ENCODE measurements at places on chromosomes 3 and 15.

DNA sequence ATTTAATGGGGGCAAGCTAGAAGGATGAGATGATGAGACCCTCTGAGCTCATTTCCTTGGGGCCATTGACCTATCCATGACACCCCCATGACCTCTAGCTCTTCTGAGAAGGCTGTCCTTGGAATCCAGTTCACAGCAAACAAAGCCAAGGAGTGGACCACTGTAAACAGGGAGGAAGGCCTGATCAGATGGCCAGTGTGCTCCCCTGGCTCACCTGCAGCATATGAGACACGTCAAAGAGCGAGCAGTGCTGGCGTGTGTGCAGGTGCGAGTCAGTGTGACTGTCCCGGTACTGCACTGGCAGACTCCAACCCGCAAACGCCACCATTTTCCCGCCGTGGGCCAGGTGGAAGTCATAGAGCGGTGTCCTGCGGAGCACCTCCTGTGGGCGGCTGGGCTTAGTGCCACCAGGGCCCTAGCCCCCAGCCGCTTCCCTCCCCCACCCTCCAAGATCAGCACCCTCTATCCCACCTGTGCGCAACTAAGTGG lies 339 bp downstream of the AMT start:
- DNase-seq, result no peak

GRCh38 chr3:56775445-56775837 lies 26.3 kb downstream of the ARHGEF3 start:
- DNase-seq, result no peak

GRCh38 chr3:151526757-151527156 lies 65.9 kb upstream of the IGSF10 start:
- DNase-seq, result no peak

DNA sequence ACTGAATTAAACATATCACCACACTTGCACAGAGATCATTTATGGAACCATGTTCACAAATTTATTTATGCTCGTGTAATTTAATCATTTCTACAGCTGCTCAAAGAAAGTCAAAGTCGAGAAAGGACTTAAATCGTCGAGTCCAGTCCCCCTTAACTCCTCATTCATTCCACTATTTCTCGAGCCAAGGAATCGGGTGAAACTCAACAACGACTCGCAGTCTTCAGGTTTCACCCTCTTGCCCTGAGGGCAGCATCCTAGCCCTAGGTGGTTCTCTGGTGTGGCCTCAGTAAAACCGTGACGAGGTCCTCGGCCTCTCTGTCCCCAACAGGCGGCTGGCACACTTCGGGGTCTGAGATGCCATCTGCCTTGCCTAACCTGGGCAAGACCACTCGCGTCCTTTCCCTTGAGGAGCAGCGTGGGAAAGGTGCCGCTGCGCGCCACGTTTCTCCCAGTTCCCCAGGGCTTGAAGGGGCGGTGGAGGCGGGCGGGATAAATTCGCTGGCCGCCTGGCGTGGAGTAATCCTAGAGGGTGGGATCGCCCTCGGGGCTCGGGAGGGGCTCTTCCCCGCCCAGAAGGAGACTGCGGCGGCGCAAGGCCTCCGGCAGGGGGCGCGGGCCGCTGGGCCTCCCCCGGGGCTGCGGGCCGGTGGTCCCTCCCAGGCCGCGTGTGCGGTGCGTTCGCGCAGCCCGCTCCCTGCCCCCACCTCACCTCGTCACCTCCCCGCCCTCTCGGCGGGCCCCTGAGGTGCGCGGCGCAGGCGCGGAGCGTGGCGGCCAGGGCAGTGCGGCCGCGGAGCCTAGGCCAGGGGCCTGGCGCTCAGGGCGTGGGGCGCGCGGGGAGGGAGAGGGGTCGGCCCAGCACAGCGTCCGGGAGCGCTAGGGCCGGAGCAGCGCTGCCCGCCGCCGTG lies at the start of gene ZNF639:
ZNF639 (plus strand) TSS at position 746 of the 911 bp plus-strand sequence. CDS start 5,263 bp downstream, outside the sequence.
- peak; percentile 48 for DNase-seq

DNA sequence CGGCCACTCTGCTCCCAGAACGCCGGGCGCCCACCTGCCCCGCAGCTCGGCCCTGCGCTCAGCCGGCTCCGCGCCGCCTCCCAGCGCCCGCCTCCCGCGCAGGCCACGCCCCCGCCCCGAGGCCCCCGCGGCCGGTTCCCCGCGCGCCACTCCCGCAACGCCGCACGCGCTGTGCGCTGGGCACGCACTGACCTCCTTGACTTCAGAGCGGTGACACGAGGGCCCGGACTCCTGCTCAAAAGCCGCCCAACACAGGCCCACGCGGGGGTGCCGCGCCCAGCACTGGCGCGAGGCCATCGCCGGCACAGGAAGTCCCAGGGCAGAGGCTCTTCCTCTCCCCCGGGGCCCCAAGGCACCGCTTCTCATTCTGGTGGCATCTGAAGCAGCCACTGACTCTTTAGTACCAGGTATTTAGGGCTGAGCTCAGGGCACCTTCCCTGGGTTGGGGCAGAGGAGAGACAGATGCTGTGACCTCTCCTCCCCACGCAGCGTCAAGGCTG lies 12.4 kb downstream of the TNK2 start:
- DNase-seq, result peak; percentile 33

GRCh38 chr3:187713504-187713903 lies 11.1 kb upstream of the RTP2 start:
- no peak for DNase-seq

- DNase-seq, result no peak
Measured at GRCh38 chr3:182965861-182966366, 14.4 kb downstream of the DCUN1D1 start.

- no peak for DNase-seq
Measured at GRCh38 chr3:134542287-134542958, 56.6 kb downstream of the CEP63 start.

DNA sequence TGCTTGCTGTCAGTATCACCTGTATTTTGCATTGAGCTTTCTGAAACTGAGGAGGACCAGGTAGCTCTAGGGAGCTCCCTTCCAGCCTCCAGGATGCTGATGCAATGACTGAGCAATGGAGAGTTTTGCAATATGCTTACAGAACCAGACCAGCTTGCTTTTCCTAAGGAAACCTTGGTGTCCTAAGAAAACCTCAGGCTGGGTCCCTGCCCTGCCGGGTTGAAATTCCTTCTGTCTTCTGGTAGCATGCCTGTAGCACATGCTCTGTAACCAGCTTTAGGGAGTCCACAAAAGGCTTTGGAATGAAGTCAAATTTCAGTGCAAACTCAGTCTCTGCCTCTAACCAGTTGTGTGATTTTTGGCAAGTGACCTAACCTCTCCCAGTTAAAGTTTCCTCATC lies 65.8 kb upstream of the GSK3B start:
- DNase-seq, result peak; percentile 25

GRCh38 chr3:45794177-45794560 lies 2.2 kb downstream of the SLC6A20 start:
- DNase-seq, result no peak

GRCh38 chr3:131880948-131881347 lies 153.9 kb downstream of the CPNE4 start:
- no peak for DNase-seq

GRCh38 chr3:33858131-33858530 lies 59.7 kb downstream of the PDCD6IP start:
- DNase-seq, result no peak

DNA sequence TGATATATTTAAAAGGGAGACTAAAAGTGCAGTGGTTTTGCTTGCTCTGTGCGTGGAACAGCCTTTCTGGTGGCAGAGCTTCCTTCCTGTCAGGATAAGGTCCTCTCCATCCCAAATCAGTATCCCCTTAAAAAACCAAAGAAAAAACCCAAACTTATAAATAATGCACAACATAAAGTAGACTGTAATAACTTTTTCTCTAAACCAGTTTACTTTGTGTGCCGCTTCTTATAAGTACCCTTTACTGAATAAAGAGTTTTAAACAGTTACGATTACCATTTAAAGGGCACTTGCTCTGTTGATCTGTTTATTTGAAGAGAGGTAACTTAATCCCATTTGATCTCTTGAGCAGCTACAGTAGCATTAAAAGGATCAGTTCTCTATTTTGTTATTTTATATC lies 2.5 kb downstream of the PIK3CA start:
- DNase-seq, result no peak

DNA sequence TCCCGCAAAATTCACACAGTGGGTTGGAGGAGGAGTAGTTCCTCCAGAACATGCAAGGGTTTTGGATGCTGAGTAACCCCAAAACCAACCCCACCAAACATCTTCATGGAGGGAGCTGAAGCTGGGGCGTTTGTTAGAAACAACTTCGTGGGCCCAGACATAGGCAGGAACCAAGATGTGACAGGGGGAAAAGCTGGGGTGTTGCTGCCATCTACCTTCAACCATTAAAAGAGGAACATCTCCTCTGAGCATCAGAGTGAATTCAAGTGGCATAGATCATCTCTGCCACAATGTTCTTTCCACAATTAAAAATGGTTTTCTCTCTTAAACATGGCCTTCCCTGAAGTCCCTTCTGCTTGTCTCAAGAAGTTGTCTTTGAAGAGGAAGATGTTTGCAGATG lies 20.5 kb downstream of the SIDT1 start:
- DNase-seq, result no peak

DNA sequence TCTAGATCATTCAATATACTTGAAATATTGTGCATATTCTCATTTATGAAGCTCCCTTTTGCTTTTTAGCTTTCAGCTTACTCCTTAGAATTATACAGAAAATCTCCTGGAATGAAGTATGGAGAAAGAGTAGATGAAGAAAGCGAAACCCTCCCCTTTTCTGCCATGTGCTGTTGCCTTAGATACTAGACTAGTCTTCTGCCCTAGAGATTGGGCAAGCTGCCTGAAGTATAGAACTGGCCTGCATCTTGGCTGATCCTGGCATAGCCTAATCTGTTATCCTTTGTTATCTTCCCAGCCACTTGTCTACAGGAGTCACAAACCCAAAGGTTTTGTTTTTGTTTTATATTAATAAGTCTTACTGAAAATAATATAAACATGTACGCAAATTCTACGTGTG lies 138.8 kb downstream of the RBPMS2 start:
- DNase-seq, result no peak

DNA sequence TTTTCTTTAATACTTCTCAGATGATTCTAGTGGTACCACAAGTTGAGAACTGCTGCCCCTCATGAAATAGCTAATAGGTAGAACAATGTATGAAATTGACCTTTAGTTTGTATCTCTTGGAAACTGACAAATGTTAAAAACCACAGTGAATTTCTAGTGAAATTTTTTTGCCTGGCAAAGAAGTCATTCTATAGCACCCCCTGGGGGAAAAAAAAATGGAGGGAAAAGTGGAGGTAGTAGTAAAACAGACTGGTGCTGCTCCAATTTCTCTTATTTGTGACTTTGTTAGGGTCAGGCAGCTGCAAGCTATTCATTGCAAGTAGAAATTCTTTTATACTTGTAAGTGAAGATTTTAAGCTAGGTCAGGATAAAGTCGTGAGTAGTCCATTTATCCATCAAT lies 605.0 kb downstream of the NLGN1 start:
- no peak for DNase-seq

GRCh38 chr15:29322415-29322814 lies 52.8 kb upstream of the NSMCE3 start:
- no peak for DNase-seq

- DNase-seq, result no peak
Measured at GRCh38 chr3:59235634-59236012, 185.8 kb upstream of the CFAP20DC start.

GRCh38 chr3:56624725-56625124 lies 58.3 kb downstream of the TASOR start:
- no peak for DNase-seq

GRCh38 chr15:90300988-90301706 lies 35.7 kb downstream of the NGRN start:
- no peak for DNase-seq

DNA sequence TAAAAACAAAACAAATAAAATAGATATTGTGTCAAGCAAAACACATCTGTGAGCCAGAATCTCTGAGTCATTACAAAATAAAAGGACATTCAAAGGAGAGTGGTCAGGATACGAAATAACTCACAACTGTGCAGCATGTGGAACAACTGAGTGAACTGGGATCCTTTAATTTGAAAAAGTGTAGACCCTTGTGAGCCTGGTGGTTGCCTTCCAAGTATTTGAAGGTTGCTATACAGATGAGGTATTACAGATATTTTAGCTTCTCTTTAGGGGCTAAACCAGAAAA lies 26.7 kb downstream of the KCNMB2 start:
- no peak for DNase-seq

DNA sequence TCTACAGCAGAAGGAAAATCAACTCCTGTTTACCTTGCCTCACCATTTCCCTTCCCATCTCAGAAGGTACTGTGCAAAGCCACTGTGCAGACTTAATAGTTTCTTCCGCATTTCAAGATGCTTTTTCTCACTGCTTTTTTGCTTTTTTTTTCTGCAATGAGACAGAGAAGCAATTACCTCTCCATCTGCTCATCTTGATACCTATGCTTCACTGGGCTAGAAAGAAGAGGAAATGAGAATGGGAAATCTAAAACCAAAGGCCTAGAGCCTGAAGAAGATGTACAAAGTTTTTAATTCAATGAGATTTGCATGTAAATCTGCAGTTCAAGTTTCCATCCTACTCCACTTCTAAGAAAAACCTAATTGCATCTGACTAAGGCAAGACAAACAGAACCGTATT lies 238.1 kb upstream of the SETMAR start:
- no peak for DNase-seq
